ENCODE measurements at places on chromosomes 5 and 9.

- DNase-seq = no peak
These were observed 34.2 kb upstream of the FBN2 start for GRCh38 chr5:128572051-128572929.

DNA sequence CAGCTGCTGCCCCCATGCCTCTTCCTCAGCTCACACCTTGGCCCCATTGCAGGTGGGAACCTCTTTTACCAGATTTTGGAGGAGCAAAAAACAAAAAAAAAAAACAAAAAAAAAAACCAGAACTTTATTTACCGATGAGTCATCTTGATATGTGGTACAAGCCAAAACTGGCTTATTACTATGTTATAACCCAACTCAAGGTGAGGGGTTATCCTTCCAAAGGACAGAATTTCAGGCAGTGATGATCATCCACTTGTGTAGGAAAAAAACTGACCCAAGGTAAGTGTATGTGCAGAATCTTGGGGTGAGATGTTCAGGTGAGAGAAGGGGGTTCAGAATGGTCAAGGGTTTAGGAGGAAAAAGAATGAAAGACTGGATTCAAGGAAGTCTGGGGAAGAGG lies 142.6 kb upstream of the FST start:
- no peak for DNase-seq

GRCh38 chr9:33988219-33988890 lies 60.3 kb downstream of the UBAP2 start:
- DNase-seq = no peak

GRCh38 chr5:10250806-10251276 lies 761 bp downstream of the CCT5 start:
- no peak for DNase-seq

DNA sequence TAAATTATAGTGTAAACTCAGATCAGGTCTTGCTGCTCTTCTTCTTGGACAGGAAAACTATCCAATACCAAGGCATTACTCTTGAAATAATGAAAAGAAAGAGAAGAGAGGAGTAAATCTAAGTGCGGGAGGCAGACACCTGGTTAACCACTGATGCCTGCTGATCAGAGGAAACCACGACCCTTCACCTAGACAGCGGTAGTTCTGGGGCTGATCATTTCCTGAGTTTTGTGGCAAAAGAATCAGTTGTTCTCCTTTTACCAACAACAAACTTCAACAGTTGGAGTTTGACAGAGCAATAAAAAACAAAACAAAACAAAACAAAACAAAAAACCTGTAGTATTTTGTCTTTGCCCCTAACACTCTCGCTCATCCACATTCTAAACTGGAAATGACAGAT lies 3.0 kb downstream of the RLN1 start:
- DNase-seq = no peak
